ENCODE measurements at places on chromosomes 11 and 22. TPM values are rescaled to one million over a fixed set of nuclear protein-coding genes. Genes with fewer than 3 reads are reported as not detected.
A peak's percentile ranks its signal among the peaks of the same experiment; 100 is the strongest.

DNA sequence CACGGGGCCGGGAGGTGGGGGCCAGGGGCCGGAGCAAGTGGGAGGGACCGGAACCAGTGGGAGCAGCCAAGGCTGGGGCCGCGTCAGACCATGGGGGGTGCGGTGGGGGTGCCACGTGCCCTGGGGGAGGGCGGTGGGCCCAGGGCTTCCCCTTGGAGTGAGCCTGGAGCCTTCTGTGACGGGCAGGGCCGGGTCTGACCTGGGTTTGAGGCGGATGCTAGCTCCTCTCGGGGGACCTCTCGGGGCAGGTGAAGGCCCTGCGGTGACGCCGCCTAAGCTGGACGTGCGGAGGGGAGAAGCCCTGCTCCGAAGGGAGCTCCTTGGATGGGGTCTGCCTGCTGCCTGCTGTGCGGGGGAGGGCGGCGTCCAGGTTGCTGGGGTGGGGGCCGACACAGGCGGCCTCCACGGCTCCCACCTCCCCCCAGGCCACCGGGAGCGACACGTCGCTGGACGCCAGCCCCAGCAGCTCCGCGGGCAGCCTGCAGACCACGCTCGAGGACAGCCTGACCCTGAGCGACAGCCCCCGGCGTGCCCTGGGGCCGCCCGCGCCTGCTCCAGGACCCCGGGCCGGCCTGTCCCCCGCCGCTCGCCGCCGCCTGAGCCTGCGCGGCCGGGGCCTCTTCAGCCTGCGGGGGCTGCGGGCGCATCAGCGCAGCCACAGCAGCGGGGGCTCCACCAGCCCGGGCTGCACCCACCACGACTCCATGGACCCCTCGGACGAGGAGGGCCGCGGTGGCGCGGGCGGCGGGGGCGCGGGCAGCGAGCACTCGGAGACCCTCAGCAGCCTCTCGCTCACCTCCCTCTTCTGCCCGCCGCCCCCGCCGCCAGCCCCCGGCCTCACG lies 115.0 kb downstream of the CACNA1I start:
- DNase-seq, result no peak

The SULT4A1 gene
- not detected for total RNA-seq

DNA sequence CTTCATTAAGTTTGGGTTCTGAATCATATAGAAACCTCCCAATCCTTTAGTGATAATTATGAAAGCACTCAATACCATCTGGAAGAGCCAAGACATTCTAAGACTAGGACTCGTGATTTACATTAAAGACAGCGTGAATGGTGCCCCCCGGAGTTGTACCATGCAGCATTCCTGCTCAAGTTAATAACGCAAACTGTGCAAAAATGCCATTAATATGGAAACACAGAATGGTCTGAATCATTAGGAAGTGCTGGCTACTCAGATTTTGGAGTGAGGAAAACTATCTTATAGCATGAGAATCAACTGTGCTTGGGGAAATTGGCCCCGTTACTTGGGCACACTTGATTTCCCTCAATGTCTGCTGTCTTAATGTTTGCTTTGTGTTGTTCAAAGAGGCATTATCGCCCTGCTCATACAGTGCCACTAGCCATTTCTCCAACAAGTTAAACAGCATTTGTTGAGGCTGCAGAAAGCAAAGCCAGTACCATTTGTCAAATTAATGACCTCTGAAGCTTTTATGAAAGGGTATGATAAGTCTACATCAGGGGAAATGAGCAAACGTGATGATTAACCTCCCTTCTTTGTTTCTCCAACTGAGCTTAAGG lies 18.5 kb upstream of the TPH1 start:
- DNase-seq, result no peak

The TTC28 gene
- 4.7 TPM for total RNA-seq

- no peak for DNase-seq
Measured at GRCh38 chr11:35404388-35404775, 15.0 kb downstream of the SLC1A2 start.

DNA sequence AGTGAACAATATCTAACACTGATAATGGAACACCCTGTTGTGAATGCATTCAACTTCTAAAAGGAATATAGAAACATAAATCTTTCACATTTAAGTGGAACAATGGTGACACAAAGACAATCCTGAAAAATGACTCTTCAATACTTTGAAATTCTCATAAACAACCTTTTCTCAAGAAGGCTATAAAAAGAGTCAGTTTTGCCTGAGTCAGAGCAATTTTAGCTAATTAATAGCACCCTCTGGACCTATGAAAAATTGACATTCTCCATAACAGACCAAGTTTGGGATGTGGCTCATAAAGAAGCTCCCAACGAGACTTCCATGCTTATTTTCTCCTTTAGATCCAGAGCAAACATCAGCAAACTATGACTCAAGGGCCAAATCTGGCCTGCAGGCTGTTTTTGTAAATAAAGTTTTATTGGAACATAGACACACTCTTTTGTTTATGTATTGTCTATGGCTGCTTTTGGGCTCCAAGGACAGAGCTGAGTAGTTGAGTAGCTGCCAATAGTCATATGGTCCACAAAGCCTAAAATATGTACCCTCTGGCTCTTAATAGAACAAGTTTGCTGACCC lies 108.0 kb downstream of the MAML2 start:
- no peak for DNase-seq

- no peak for DNase-seq
Measured at GRCh38 chr11:131154351-131154750, 216.1 kb upstream of the NTM start.

DNA sequence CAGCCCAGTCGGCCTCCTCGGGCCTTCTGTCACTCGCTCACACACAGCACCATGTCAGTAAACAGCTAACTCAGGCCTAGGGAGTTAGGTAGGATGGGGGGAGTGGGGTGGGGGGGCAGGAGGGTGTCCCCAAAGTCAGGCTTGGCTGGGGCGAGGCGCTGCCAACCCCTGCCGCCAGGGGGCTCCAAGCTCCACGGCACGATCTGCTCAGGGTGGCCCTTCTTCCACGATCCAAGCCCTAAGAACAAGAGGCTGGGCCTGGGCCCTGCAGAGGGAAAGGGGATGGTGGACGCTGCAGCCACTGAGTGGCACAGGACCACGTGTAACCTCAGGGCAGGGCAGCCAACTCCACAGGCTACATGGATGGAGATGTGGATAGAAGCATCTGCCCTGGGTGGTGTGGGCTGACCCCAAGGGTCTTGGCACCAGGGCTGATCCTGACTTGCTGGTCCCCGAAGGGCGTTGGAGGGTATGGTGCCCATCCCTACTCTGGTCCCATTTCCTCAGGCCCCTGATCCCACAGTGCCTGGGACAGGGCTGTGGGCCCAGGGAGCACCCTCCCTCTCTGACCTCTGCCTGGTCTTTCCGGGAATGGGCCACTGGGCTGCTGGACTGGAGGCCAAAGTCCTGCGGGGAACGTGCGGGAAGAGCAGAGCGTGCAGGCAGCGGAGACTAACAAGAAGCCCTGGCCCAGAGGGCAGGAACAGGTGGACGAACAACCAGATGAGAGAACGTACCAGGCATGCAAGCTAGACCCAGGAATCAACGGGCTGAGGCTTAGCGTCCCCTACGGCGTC lies 29.1 kb upstream of the TXNRD2 start:
- no peak for DNase-seq

DNA sequence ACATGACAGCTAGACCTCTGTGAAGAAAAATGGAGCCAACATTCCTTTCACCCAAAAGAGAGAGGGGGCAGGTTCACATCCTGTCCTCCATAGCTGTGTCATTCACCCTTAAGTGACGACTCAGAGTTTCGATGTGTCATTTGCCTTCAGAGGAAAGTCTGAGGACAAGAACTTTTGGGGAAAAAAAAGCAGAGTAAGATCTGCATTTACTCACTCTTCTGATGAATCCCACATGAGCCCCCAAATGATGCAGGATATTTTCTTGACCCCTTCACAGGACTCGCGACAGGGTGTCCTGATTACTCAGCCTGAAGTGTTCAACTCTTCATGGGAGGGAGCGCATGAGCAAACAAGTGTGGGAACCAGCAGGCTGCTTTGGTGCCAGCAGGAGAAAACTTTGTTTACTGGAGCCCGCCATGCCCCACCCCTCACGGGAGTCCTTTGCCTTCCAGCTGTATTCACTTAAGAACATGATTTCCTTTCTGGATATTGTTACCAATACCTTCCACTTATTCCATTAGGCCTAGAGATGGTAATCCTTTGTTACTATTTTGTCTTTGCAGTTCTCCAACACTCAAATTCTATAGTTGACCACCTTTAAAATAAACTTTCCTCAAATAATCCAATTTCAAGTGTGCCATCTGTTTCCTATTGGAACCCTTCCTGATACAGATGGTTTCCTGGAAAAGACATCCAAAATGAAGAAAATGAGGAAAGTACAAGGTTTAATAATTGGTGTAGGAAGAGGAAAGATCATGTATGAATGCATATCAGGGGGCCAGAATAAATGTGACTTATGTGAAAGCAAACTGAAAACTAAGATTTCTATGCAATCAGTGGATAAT lies 729.8 kb downstream of the FAM181B start:
- DNase-seq, result no peak

GRCh38 chr11:58807343-58807742 lies 37.2 kb downstream of the GLYATL2 start:
- no peak for DNase-seq

GRCh38 chr11:108122166-108122628 lies 830 bp downstream of the ACAT1 start:
- DNase-seq, result no peak

- DNase-seq, result no peak
Measured at GRCh38 chr11:92211576-92212167, 12.9 kb upstream of the FAT3 start.

GRCh38 chr11:34299284-34299972 lies 58.4 kb downstream of the ABTB2 start:
- no peak for DNase-seq

The IRAG1 gene
- 0.03 TPM for total RNA-seq

GRCh38 chr11:72012897-72013721 lies 14.4 kb downstream of the IL18BP start:
- DNase-seq, result peak; percentile 86

DNA sequence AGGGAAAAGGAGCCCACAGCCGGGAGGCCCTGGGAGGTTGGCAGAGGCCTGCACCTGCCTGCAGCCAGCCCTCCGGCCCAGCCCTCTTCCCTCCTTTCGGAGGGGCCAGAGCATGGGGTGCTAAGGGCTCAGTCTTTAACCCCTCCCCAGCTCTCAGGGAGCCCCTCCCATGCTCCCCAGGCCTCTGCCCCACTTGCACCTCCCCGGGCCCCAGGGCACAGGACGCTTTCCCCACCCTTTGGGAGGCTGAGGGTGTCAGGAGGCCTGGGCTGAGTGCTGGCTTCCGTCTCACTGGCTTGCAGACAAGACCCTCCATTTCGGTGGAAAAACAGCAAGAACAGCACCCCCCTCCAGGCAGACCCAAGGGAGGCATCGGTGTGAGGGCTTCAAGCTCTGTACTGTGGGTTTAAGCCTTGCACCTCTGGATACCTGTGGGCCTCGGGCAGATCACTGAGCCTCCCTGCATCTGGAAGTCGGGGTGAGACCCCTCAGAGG lies 7.3 kb downstream of the ASCL2 start:
- no peak for DNase-seq

DNA sequence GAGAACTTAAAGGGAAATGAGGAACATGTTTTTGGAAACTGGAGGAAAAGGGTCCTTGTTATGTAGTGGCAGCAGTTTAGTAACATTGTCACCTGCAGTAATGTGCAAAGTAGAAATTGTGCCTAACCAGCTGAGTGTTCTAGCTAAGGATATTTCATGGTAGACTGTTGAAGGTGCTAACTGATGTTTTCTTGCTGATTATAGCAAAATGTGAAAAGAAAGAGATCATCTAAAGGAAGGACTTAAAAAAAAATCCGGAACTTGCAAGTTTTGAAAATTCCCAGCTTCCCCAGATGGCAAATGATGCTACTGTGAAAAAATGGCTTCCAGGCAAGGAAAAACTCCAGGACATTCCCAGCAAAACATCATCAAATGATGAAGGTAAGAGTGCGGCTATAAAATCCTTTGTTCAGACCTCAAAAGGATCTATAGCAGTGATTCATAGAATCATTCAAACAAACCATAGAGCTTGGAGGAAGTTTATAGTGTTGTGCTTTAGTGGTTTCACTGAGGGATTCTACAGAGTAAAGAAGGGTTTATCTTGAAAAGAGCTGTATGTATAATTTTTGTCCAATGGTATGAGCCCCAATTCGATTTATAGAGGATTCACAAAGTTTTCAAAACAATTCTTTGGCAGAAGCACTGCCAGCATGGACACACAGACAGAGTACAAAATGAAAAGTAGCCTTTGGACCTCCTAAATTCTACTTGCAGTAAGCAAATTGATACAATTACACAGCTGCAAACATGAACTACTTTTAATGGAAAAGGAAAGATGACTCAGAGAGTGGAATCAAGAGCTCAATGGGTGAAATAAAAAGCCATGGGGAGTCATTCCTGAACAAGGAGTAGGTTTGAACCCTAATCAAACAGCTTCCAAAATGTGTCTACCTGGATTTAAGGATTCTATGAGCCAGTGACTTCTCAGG lies 4.3 kb upstream of the TRIM44 start:
- no peak for DNase-seq

DNA sequence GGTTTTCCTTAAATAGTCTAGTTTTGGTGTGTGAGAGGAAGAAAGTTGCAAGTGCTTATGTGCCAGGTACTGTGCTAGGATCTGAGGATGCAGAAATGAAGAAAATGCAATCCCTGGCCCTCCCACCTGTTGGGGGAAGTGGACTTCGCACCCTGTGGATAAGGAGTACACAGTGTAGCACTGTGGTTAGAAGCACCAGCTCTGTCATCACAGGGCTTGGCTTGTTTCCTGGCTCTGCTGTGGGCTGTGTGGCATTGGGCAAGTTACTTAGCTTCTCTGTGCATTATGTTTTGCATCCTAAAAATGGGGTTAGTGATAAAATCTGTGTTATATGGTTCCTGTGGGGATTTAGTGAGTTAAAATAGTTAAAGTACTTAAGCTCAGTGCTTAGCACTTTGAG lies 68.2 kb downstream of the ENDOD1 start:
- no peak for DNase-seq

The AGBL2 gene
- total RNA-seq, result 0.63 TPM

DNA sequence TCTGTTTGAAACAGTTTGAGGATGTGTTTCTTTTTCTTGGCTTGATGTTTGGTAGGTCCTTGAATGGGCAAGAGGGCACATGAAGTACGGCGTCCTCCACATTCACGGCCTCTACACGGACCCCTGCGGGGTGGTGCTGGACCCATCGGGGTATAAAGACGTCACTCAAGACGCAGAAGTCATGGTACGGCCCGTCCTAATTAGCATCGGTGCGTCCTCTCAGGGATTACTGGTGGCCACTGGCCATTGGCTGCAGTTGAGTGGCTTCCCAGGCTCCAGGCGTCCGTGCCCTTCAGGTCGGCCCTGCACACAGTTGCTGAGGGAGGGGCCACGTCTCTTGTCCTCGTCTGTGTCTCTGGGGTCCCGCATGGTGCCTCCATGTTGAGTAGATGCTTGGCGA lies 20.8 kb downstream of the FAM118A start:
- no peak for DNase-seq

DNA sequence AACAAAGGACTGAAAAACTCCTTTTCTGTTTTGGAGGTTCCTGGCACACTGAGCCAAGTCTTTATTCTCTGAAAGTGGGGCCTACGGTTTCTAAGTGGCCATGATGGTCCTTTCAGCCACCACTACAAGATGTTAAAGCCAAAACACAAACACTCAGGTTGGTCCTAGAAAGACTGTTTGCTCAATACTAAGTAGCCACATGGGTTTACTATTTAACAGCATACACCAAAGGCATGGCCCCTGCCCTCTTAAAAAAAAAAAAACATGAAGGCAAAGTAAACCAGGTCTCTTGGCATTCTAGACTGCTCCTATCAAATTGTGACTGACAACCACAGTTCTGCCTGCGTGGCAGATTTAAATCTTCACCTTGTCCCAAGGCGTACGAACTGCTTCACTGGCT lies 123.6 kb upstream of the BID start:
- DNase-seq, result no peak

- DNase-seq, result no peak
Measured at GRCh38 chr22:37420686-37421467, 6.4 kb downstream of the ELFN2 start.
